ENCODE measurements at places on chromosomes 11 and 22. TPM values are rescaled to one million over a fixed set of nuclear protein-coding genes. Genes with fewer than 3 reads are reported as not detected.

The HEPHL1 gene
- not detected for total RNA-seq

The CCDC89 gene
- total RNA-seq = 3.7 TPM

The PRMT3 gene
- 12.7 TPM for total RNA-seq

- no peak overlapping the region for H3K4me3 ChIP-seq
- peaks cover 17% of the 10 kb centered on the region for H3K4me1 ChIP-seq
- peaks cover 9% of the 10 kb centered on the region for H3K27me3 ChIP-seq
- H3K27ac ChIP-seq = no peak overlapping the region
These were observed 17.8 kb upstream of the P2RY2 start for GRCh38 chr11:73200256-73200655.
